ENCODE measurements at places on chromosomes 7 and 10. TPM values are rescaled to one million over a fixed set of nuclear protein-coding genes. Genes with fewer than 3 reads are reported as not detected.

The OPALIN gene
- not detected for total RNA-seq

The PIP gene
- total RNA-seq = not detected

The CEP55 gene
- total RNA-seq = 79.3 TPM

The VOPP1 gene
- total RNA-seq = 42.3 TPM

The UBTD1 gene
- total RNA-seq = 0.88 TPM

The OPN1SW gene
- not detected for total RNA-seq

The CFAP46 gene
- not detected for total RNA-seq

DNA sequence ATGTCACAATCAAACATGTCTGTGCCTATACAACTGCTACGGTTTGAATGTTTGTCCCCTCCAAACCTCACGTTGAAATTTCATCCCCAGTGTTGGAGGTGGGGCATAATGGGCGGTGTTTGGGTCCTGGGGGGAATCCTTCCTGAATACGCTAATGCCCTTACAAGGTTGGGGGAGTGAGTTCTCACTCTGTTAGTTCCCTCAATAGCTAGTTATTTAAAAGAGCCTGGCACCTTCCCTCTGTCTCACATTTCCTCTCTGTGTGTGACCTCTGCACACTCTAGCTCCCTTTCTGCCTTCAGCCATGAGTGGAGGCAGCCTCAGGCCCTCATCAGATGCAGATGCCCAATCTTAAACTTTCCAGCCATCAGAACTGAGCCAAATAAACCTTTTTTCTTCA lies 129.5 kb downstream of the GRM8 start:
- H3K4me1 ChIP-seq = no peaks in the 10 kb centered on the region
- H3K4me3 ChIP-seq = no peak overlapping the region
- no peaks in the 10 kb centered on the region for H3K36me3 ChIP-seq
- H3K27me3 ChIP-seq = peaks cover 4% of the 10 kb centered on the region
- no peak for DNase-seq

DNA sequence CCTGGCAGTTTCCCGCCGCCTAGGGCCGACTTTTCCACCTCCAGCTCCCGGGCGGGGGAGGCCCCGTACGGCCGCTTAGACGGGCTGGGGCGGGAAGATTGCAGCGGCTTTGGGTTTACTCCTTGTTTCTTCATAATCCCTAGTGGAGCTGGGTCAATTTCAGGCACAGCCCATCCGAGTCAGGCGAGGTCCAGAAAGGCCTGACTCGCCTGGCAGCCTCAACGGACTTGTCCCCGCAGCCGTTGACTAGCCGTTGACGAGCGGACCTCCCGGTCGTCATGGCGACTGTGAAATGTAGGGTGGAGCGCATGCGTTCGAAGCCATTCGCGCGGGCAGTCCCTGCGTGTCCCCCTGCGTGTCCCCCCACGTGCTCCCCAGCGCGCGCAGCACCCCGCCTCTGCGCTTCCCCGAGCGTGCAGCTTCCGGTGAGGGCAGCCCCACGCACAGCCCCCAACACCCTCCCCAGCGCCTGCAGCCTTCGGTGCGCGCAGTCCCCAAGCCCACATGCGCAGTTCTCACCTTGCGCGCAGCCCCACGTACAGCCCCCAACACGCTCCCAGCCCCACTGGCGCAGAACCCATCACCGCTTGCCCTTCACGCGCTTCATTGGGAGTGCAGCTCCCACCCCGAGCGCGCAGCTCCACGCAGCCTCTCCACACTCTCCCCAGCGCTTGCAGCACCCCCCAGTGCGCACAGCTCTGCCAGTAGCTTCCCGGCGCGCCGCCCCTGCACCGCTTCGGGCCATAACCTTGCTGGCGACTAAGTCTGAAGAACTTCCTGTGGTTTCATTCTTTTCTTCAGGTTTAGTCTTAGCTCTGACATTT lies 67.8 kb downstream of the TBX20 start:
- no peak for DNase-seq
- H3K36me3 ChIP-seq = no peaks in the 10 kb centered on the region
- H3K4me1 ChIP-seq = peaks cover 12% of the 10 kb centered on the region

DNA sequence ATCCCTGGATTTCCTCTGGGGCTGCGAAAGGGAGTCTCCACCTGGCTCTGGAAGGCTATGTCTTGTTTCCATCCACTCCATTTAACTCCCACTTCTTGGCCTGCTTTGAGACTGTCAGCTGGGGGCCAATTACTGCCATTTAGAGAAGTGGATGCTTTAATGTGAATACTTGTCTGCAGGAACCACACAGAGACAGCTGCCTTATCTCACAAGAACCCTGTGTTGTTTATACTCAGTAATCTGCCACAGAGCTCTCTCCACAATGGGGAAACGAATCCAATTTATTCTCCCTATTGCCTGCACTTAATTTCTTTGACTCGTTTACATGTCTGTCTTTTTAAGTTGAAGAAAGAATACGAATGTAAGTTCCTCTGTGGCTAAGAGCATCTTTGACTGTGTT lies 787.0 kb upstream of the C7orf33 start:
- H3K27me3 ChIP-seq = no peaks in the 10 kb centered on the region
- H3K4me3 ChIP-seq = no peak overlapping the region
- H3K4me1 ChIP-seq = no peaks in the 10 kb centered on the region
- no peak for DNase-seq
- H3K36me3 ChIP-seq = no peaks in the 10 kb centered on the region
- H3K27ac ChIP-seq = no peak overlapping the region

- H3K27ac ChIP-seq = no peak overlapping the region
- no peak for DNase-seq
- H3K4me3 ChIP-seq = no peak overlapping the region
- peaks cover 4% of the 10 kb centered on the region for H3K36me3 ChIP-seq
These were observed 70.8 kb upstream of the PDZD8 start for GRCh38 chr10:117445992-117446391.

GRCh38 chr7:18960725-18961124 lies 156.7 kb downstream of the TWIST1 start:
- DNase-seq = no peak
- no peak overlapping the region for H3K27ac ChIP-seq
- no peaks in the 10 kb centered on the region for H3K4me1 ChIP-seq
- H3K4me3 ChIP-seq = no peak overlapping the region

DNA sequence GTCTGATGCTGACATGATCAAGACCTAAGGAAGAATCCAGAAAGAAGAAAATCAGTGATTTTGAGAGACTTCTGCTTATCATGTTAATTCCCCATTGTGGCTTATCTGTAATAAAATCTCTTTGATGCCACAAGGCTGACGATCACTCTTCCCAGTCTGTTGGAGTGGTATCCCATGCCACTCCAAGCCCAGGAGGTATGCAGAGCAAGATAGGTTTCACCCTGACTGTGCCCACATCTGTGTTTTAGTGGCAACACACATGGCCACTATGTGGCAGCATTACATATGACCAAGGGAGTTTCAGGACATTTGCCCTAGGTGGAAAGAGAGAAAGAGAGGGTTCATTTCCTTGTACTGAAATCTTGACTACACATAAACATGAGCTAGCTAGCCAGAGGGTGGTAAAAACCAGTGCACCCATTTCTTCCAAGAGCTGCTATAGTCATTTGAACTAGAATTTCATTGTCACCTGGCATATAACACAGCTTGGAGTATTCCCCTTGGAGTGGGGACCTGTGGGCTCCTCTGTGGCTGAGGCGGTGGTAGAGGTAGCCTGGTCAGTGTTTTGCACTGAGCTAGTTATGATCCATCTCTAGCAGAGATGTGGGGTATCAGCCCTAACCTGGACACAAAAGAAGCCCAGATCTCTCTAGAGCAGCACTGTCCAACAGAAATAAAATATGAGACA lies 20.8 kb downstream of the LAMB4 start:
- no peak overlapping the region for H3K4me3 ChIP-seq
- no peak overlapping the region for H3K27ac ChIP-seq
- no peaks in the 10 kb centered on the region for H3K36me3 ChIP-seq

GRCh38 chr7:156999958-157000726 lies 10.3 kb downstream of the MNX1 start:
- peaks cover 3% of the 10 kb centered on the region for H3K36me3 ChIP-seq
- no peak for DNase-seq
- peak overlapping the region; percentile 38 for H3K4me3 ChIP-seq
- H3K27ac ChIP-seq = no peak overlapping the region
- peaks cover 20% of the 10 kb centered on the region for H3K4me1 ChIP-seq
- H3K27me3 ChIP-seq = peaks cover 81% of the 10 kb centered on the region

DNA sequence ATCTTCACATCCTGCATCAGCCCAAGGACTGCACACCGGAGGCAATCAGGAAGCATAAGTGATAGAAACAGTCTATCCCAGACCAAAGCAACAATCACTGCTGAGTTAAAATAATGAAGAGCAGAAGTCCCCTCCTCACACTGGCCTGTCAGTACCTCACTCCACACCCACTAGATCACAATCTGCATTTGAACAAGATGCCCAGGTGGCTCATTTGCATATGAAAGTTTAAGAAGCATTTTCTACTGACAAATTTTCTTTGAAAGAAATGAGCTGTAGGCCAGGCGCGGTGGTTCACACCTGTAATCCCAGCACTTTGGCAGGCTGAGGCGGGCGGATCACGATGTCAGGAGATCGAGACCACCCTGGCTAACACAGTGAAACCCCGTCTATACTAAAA lies 77.4 kb downstream of the CUL2 start:
- no peak for DNase-seq
- H3K4me3 ChIP-seq = no peak overlapping the region
- no peak overlapping the region for H3K27ac ChIP-seq
- H3K36me3 ChIP-seq = peaks cover 21% of the 10 kb centered on the region

DNA sequence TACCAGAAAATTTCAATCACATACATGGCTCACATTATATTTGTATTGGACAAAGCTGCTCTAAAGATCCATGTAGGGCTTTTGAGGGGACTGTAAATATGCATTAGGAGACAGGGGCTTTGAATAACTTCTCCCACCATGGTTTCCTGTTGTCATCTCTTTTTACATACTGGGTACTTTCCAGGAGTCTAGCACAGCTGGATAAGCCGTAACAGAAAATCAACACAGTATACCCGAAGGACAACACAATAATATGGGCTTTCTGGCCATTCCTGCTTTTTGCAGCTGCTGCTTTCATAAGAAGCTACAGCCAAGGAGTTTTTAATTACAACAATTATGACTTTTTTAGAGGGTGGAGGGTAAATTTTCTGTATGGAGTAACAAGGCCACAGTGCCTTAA lies 63.4 kb upstream of the SRPK2 start:
- no peak overlapping the region for H3K27ac ChIP-seq
- no peak overlapping the region for H3K4me3 ChIP-seq
- peaks cover 8% of the 10 kb centered on the region for H3K36me3 ChIP-seq
- peaks cover 13% of the 10 kb centered on the region for H3K4me1 ChIP-seq
- DNase-seq = no peak
- no peaks in the 10 kb centered on the region for H3K27me3 ChIP-seq

GRCh38 chr7:98745722-98746318 lies 124.0 kb downstream of the TMEM130 start:
- H3K27me3 ChIP-seq = no peaks in the 10 kb centered on the region
- no peak overlapping the region for H3K4me3 ChIP-seq
- DNase-seq = peak; percentile 73
- no peaks in the 10 kb centered on the region for H3K4me1 ChIP-seq
- H3K27ac ChIP-seq = no peak overlapping the region

DNA sequence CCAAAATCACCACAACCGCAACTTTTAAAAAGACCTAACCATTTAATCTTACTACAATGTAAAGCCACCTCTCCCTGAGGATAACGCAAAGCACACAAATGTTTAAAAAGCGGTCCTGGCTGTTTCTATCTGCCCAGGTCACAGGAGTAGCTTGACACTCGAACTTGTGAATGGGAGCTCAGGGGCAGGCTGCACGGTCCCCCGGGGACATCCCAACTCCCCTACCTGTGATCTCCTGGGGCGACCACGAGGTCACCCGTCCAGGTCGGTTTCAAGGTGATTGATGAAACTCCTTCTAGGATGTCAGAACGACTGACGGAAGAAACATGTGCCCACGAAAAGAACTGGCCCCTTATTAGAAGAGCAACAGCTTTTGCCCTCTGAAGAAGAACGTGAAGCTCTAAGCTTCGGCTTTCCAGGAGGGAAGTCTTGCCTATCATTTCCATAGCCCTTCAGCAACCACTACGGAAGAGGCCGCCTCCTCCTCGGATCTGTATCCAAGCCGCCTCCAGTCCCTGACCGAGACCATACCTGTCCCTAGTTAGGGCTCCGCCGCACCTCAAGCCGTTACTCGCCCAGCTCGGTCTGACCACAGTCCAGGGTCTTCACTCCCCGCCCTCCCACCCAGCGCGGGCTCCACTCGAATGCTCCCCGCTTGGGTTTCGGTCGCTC lies 459 bp downstream of the CYCS start:
- peak; percentile 59 for DNase-seq
- H3K27me3 ChIP-seq = no peaks in the 10 kb centered on the region
- H3K4me3 ChIP-seq = peak overlapping the region; percentile 96
- H3K4me1 ChIP-seq = peaks cover 23% of the 10 kb centered on the region
- H3K27ac ChIP-seq = peak overlapping the region; percentile 96

DNA sequence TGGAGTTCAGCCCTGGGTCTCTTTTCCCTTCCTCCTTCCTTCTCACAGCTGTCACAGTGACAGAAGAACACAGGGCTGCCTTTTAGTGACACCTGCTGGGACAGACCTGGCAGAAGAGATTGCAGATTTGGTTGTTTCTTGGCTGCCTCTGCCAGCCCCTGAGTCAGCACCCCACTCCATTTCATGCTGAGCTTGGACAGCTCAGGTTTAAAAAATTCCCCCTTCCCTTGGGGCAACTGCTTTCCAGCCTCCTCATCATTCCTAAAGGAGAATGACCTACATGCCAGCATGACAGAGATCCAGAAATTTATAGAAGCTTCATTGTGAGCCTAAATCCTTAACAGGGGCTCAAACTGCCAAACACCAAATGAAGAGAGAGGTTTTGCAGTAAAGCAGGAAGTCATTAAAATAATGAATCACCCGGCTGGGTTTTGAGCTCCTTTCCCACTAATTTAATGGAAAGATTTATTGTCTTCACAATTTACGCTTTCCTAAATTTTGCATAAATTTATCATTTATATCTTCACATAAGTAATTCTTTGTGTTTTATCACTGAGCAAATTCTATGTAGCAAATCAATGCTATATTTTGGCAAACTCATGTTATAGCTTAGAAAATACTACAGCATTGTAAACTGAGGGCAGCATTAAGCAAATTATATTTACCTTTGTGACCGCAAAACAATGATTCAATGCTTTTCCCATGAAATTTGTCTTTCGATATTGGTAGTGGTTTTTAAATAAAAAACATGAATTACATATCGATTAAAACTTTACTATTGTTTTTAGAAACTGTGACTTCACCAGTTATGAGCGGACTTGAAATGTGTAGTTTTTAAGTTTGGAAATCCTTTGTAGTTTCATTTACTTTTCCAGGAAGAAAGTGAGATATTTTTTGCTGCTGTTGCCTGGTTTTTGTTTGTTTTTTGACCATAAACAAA lies 399.5 kb upstream of the ANKRD30A start:
- H3K4me3 ChIP-seq = no peak overlapping the region
- no peaks in the 10 kb centered on the region for H3K36me3 ChIP-seq
- H3K4me1 ChIP-seq = no peaks in the 10 kb centered on the region
- H3K27ac ChIP-seq = no peak overlapping the region
- DNase-seq = no peak

DNA sequence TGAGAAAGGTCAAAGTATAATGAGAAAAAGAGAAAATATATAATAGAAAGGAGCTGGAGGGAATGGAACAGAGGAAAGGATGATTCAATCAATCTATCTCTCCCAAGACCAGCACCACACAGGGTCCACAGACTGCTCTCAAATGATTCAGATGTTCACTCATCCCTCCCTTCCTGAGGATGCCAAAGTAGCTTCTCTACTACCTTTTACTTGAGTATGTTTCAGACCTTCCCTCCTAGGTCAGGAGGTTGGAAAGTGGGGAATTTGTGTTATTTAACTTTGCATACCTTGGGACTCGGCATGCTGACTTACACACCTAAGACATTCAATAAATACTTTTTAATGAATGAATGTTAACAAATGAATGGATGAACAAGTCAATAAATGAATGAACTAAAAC lies 30.6 kb downstream of the CPVL start:
- peaks cover 12% of the 10 kb centered on the region for H3K4me1 ChIP-seq
- peaks cover 56% of the 10 kb centered on the region for H3K27me3 ChIP-seq
- no peak overlapping the region for H3K4me3 ChIP-seq
- no peaks in the 10 kb centered on the region for H3K36me3 ChIP-seq
- no peak overlapping the region for H3K27ac ChIP-seq
